NCI-H2107 (cell line): ENCODE measurements at places on chromosomes 13 and 19.

- no peak for DNase-seq
Observed at GRCh38 chr13:66853564-66853963, 376.6 kb downstream of the PCDH9 start.

GRCh38 chr13:84025824-84026223, 143.6 kb upstream of the SLITRK1 start:
- no peak for DNase-seq

DNA sequence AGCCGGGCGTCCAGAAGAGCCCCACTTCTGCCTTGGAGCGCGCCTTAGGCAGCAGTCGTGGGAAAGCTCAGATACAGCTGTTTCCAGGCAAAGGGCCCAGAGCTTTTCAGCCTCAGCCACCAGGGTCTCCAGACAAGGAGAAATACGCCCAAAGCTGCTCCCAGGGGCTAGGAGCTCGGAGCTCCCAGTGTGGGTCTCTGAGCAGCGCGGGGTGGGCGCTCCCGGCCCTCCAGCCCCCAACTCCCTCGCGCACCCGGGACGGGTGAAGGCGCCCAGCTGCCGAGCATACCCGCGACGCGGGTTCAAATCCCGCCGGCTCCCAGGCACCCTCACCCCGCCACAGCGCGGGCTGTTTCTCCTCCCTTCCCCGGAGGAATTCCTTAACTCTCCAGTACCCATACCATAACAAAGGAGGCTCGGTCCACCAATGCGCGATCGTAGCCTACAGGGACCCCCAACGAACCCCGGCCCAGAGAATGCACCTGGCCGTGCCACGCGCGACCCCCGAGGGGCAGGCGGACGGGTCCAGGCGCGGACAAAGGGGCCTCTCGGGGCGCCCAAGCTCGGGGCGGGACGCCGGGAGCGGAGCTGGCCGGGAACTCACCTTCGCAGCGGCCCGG, 507 bp downstream of the COL4A1 start:
- DNase-seq: no peak

GRCh38 chr13:40368127-40368891, 298.1 kb downstream of the FOXO1 start:
- no peak for DNase-seq

DNA sequence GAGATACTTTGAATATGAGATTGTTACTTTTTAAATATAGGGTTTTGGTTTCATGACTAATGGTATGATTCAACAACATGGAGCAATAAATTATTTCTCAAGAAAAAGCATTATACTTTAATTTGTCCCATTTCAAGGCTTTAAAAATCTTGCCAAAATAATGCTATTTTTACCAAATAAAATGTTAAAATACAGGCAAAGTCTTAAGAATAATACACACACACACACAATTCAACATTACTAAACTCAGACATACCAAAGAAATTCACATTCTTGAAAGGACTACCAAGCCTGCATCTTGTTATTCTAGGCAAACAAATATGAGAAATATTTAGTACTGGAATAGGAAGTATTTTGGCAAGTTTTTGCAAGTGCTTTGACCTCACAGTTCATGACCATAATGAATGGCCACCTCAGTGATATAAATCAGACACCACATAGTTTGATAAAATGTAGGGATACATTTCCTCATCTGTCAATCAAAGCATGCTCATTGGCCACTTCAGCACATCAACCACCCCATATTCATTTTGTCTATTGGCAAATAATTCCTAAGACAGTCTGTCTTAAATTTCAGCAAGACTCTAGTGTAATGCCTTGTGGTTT, 107.2 kb downstream of the NALCN start:
- no peak for DNase-seq

- no peak for DNase-seq
Observed at GRCh38 chr19:3186160-3186688, 494 bp downstream of the NCLN start.

DNA sequence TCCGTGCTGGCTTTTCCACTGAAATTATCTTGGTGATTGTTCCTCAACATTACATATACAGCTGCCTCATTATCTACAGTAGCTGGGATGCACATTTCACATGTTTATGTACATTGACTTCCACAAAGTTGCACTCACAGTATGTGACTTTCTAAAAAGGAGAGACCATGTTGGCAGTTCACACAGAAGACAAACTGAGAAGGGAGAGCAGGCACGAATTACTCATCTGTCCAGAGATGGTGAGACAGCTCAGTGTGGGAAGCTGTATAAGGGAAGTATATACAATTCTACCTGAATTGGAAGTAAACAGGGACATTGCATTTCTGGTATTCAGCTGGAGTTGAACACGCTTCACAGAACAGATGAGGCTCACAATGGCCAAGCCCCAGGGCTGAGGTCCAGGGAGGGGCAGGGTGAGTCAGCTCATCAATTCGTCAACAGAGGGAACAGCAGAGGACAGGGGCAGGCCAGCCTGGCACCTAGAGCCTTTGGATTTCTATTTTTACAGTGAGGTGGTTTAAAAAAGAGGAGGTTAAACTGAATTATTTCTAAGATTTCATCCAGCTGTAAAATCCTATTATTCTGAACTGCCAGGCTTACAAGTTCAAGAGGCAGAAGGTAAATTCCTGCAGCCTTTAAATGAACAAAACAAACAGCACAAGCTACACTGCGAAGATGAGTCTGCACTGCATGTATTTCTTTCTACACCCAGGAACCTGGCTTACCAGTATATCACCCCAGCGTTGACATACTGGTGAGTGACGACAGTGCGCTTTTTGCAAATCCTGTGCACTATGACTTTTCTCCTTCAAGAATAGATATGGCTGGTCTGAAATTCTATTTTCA, 9.8 kb downstream of the PARP4 start:
- DNase-seq: no peak

DNA sequence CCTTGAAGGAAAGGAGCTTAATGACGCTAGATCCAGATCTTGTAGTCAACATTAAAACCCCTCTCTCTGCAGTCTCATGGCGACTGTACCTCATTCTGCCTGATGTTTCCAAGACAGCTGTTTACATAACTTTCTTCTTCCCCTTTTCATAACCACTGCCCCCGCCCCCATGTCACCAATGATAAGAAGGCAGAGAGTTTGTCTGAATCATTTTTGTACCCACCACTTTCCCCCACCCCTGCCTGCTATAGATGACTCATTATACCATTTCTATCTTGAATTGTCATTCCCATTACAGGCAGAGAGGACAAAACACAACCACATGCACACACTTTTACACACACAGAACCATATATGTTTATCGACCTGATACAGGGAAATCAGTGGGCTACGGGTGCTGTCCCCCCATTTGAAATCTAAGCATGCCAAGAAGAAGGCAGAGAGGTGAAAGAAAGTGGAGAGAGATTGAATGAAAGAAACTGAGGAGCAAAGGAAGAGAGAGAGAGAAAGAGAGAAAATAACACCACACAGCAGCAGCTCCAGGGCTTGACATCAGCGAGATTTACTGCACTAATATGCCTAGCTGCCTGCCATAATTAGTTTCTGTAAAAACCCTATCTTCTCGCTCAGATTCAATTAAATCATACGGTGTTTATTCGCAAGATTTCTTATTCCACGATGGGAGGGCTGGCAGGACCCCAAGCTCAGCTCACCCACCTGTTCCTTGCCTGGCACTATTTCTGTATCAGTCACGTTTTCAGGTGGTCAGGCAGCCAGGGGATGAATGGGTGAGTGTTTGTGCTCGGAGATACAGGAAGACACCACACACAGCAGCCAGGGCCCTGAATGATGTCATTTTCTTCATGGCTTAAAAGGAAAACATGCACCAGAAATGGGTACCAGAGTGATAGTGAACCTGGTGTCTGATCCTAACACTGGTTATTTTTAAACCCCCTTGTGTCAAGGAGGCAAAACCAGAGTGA, 114.3 kb upstream of the SERP2 start:
- no peak for DNase-seq

- no peak for DNase-seq
Observed at GRCh38 chr13:24161010-24161775, 673 bp downstream of the SPATA13 start.

- DNase-seq: no peak
Observed at GRCh38 chr13:39201180-39201579, 162.9 kb downstream of the NHLRC3 start.

- no peak for DNase-seq
Observed at GRCh38 chr19:17069193-17069592, 6.1 kb downstream of the HAUS8 start.

DNA sequence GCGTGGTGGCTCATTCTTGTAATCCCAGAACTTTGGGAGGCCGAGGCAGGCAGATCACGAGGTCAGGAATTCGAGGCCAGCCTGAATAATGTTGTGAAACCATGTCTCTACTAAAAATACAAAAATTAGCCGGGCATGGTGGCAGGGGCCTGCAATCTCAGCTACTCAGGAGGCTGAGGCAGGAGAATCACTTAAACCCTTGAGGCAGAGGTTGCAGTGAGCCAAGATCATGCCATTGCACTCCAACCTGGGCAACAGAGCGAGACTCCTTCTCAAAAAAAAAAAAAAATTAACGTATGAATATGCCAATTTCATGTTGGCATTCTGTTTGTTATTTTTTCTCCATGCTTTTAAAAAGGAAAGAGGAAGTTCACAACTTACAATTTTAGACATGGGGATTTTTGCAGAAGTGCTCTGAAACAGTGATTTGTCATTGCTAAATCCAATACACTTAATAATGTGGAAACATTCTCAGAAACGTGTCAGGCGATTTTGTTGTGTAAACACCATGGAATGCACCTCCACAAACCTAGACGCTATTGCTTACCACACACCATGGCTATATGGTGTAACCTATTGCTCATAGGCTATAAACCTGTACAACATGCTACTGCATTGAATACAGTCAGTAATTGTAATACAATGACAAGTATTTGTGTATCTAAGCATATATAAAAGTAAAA, 115.9 kb upstream of the PCDH20 start:
- DNase-seq: no peak

DNA sequence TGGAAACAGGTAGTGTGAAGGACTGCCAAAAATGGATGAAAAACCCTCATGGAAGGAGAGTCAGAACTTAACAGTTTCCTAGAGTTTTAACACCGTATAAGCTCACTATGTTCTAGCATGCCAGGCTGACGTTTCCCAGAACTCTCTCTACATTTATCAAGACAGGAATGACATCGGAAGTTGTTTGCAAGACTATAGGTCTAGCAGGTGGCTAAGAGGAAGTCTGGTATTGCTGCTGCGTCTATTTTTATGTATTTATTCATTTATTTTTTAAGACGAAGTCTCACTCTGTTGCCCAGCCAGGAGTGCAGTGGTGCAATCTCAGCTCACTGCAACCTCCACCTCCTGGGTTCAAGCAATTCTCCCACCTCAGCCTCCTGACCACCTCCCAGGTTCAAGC, 20.5 kb upstream of the ARL11 start:
- DNase-seq: no peak

DNA sequence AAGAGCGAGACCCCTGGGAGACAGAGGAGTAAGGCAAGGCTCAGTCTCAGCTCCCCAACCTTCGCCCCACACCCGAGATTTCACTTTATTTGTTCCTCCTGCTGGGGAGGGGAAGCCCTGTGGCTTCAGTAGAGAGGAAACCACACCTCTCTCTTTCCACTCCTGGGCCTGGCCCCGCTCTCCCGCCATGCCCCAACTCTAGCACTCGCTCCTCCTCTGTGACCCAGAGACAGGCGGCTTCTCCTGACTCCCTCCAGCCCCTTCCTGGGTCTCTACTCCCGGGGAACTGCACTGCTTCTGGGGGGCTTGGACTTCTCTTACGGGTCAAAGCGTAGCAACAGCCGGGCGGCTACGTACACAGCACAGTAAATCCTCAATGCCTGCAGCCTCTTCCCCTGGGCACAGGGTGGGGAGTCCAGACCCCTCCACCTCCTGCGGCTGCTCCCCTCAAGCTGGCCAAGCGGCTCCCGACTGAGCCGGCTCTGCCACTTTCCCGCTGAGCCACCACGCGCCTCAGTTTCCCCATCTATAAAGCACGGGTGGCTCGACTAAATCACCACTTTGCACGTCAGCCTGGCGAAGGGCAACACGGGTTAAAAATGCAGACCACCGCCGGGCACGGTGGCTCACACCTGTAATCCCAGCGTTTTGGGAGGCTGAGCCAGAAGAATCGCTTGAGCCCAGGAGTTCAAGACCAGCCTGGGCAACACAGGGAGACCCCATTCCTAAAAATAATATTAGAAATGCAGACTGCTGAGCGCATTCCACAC, 1.4 kb downstream of the RNF126 start:
- no peak for DNase-seq

- DNase-seq: no peak
Observed at GRCh38 chr19:30006207-30006606, 64.2 kb downstream of the URI1 start.

GRCh38 chr13:96994017-96994857, at the start of gene OXGR1:
Gene OXGR1 (minus strand): TSS chr13:96994476. CDS start chr13:96987759, 6,717 bp downstream.
- DNase-seq: no peak
